ENCODE measurements at places on chromosomes 6 and 20. TPM values are rescaled to one million over a fixed set of nuclear protein-coding genes. Genes with fewer than 3 reads are reported as not detected.

DNA sequence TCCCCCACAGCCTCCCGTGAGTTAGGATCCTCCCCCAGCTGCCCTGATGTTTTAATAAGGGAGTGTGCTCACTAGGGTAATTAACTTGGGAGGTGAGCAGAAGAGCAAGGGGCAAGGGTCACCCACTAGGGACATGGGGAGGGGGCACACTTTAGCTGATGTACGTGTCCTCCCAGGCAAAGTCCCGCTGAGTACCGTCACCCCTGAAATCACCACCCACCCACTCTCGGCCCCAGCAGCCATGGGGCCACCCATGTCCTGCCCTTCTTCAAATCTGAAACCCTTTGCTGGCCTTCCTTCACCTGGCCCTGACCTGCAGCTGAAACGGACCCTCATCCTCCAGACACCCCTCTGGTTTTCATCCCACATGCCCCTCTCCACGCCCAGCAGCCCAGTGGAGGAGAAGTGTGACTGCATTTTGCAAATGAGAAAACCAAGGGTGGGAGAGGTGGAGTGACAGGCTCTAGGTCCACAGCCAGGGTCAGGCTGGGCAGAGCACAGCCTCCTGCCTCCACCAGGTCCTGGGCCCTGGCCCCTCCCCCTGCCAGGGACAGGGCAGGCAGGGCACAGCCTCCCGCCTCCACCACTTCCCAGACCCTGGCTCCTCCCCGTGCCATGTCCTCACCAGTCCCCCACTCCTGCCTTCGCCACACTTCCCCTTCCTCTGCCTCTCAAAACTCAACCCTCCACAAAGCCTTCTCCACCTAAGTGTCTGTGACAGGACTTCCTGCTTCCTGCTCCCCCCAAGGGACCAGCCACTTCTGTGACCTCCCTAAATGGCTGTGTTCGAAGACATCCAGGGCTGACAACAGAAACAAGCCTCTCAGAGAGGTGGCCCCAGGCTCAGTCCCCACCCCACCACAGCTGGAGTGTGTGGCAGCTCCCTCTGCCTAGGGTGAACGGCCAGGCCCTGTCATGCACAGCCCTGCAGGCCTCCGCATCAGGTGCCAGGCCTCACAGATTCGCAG lies 15.1 kb downstream of the ACSS1 start:
- H3K36me3 ChIP-seq: no peaks in the 10 kb centered on the region
- H3K4me1 ChIP-seq: peaks cover 94% of the 10 kb centered on the region
- no peak overlapping the region for H3K4me3 ChIP-seq
- peak; percentile 60 for DNase-seq

DNA sequence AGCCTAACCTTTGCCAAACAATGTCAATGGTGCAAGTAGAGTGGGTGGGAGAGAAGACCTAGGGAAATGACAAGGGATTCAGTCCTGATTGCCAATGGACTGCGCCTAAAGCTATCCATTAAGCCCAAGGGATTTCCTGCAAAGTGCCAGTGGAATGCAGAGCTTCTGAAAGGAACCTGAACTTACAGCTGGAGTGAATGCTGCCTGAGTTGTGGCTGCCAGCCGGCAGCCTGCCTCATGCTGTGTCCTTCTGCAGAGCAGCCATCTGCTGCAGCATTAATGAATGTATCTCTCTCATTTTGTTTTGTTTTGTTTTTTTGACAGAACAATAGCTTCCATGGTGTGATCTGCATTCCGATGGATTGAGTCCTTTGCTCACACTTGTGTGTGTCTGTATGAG lies 44.7 kb downstream of the SLC35F1 start:
- DNase-seq: no peak
- no peak overlapping the region for H3K4me3 ChIP-seq
- H3K36me3 ChIP-seq: no peaks in the 10 kb centered on the region
- H3K27ac ChIP-seq: no peak overlapping the region
- H3K4me1 ChIP-seq: no peaks in the 10 kb centered on the region
- no peaks in the 10 kb centered on the region for H3K27me3 ChIP-seq

GRCh38 chr20:47358672-47359529 lies 2.4 kb upstream of the ZMYND8 start:
- H3K27me3 ChIP-seq: no peaks in the 10 kb centered on the region
- peak overlapping the region; percentile 61 for H3K4me3 ChIP-seq
- no peaks in the 10 kb centered on the region for H3K36me3 ChIP-seq
- peak; percentile 63 for DNase-seq

DNA sequence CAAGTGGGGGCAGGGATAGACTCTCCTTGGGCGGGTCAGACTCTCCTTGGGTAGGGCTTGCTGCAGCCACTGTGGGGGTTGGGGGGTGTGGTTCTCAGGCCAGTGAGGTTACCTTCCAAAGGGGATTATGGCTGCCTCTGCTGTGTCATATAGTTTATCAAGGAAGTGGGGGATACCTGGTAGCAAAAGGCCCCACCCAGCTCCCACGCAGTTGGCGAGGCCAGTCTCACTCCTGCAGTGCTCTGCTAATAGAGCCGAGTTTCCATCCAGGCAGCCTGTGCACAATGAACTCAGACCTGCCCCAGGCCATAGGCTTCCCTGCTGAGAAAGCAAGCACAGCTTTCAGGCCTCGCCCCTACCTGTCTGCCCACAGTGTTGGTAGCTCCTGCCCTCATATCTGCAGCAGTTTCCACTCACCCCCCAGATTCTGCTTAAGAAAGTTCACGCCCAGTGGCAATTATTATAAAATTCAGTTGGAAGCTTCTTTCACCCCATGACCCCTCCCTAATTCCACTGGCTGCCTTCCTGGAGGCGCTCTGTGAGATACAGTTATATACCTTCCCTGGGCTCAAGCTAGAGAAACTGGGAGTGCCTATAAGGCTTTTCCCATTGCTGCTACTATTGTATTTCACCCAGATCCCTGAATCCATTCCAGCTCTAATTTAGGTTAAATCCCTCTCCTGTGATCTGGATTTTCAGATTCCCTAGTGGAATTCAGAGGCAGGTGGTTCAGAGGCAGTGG lies 56.1 kb downstream of the HDDC2 start:
- H3K36me3 ChIP-seq: peaks cover 25% of the 10 kb centered on the region
- H3K4me1 ChIP-seq: peaks cover 20% of the 10 kb centered on the region
- DNase-seq: no peak
- H3K27ac ChIP-seq: no peak overlapping the region
- H3K4me3 ChIP-seq: no peak overlapping the region

GRCh38 chr6:38443352-38444144 lies 196.2 kb downstream of the BTBD9 start:
- no peaks in the 10 kb centered on the region for H3K27me3 ChIP-seq
- no peaks in the 10 kb centered on the region for H3K36me3 ChIP-seq
- no peak overlapping the region for H3K27ac ChIP-seq
- no peak overlapping the region for H3K4me3 ChIP-seq
- no peaks in the 10 kb centered on the region for H3K4me1 ChIP-seq

DNA sequence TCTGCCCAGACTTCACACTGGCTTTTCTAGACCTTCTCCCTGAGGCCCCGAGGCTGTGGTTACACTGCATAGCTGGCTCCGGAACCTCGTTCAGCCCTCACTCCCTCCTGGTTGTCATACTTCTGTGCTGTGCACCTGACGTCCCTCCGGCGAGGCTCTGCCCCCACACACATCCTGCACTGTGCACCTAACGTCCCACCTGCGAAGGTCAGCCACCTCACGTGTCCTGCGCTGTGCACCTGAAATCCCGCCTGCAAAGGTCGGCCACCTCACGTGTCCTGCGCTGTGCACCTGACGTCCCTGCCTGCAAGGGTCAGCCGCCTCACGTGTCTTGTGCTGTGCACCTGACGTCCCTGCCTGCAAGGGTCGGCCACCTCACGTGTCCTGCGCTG lies 111.0 kb upstream of the FRMD1 start:
- DNase-seq: no peak
- no peak overlapping the region for H3K27ac ChIP-seq
- H3K27me3 ChIP-seq: peaks cover 11% of the 10 kb centered on the region
- no peaks in the 10 kb centered on the region for H3K36me3 ChIP-seq
- H3K4me1 ChIP-seq: no peaks in the 10 kb centered on the region

- H3K36me3 ChIP-seq: no peaks in the 10 kb centered on the region
- DNase-seq: no peak
- H3K4me1 ChIP-seq: peaks cover 46% of the 10 kb centered on the region
- no peak overlapping the region for H3K27ac ChIP-seq
- H3K4me3 ChIP-seq: no peak overlapping the region
- no peaks in the 10 kb centered on the region for H3K27me3 ChIP-seq
Measured at GRCh38 chr6:157830354-157831017, 7.4 kb downstream of the SNX9 start.

DNA sequence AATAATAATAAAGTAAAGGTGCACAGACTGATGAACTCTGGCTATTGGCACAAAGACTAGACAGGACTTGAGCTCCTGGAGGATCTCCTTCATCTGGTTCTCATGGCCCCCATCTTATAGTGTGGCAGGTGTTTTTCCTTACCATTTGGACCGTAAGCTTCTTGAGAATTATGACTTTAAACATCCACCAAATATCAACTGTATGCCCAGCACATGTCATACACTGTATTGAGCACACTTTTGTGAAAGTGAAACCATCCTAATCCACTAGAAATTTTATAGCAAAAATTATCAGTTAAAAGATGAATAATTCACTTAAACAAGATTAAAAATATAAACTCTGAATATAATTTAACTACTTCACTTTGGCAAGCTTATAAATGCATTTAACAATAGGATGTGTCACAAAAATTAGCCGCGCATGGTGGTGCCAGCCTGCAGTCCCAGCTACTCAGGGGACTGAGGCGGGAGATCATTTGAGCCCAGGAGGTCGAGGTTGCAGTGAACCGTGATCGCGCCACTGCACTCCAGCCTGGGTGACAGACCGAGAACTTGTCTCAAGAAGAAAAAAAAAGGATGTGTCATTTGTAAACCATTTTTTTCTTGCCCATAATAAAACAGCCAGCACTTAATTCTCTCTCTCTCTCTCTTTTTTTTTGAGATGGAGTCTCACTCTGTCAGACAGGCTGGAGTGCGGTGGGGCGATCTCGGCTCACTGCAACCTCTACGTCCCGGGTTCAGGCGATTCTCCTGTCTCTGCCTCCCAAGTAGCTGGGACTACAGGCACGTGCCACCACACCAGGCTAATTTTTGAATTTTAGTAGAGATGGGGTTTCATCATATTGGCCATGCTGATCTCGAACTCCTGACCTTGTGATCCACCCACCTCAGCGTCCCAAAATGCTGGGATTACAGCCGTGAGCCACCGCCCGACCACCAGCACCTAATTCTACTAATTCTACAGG lies 9.1 kb downstream of the HIVEP2 start:
- no peaks in the 10 kb centered on the region for H3K36me3 ChIP-seq
- H3K4me1 ChIP-seq: peaks cover 60% of the 10 kb centered on the region
- H3K27me3 ChIP-seq: no peaks in the 10 kb centered on the region
- H3K27ac ChIP-seq: no peak overlapping the region

- no peak overlapping the region for H3K4me3 ChIP-seq
- peak overlapping the region; percentile 62 for H3K27ac ChIP-seq
- no peaks in the 10 kb centered on the region for H3K27me3 ChIP-seq
Measured at GRCh38 chr6:13453771-13454251, 33.6 kb downstream of the GFOD1 start.

DNA sequence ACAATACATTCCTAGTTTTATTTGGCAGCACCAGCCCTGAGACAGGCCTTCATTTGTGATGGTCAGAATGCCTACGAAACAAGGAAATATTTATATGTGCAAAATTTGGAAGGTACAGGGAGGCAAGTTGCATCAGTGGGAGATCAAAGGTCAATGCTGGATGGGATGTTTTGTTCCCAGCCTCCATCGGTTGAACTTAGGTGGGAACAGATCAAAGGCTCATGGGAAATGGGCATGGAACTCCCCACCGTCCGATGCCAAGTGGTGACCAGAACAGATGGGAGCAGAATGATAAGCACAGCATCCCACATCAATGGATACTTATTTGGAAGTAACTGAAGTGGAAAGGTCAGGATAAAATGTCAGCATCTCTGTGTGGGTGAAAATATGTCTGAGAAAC lies 177.7 kb upstream of the TNFAIP3 start:
- H3K27ac ChIP-seq: no peak overlapping the region
- H3K36me3 ChIP-seq: no peaks in the 10 kb centered on the region

DNA sequence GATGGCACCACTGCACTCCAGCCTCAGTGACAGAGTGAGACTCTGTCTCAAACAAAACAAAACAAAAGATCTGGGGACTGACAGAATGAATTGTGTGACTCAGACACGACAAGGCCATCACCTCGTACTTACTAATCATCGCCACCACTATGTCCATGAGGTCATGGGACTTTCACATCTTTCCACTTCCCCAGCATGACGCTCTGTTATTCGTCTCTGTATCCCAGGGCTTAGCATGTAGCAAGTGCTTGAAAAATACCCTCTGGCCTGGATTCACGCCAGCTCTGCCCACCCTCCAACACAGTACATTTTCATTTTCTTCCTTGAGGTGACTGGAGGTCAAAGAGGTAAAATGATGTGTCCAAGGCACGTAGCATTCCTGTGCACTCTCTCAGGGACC lies 27.8 kb downstream of the FGD2 start:
- no peaks in the 10 kb centered on the region for H3K4me1 ChIP-seq
- H3K27ac ChIP-seq: no peak overlapping the region
- H3K4me3 ChIP-seq: no peak overlapping the region
- no peaks in the 10 kb centered on the region for H3K27me3 ChIP-seq
- H3K36me3 ChIP-seq: no peaks in the 10 kb centered on the region

- DNase-seq: no peak
- no peak overlapping the region for H3K27ac ChIP-seq
- no peak overlapping the region for H3K4me3 ChIP-seq
- peaks cover 23% of the 10 kb centered on the region for H3K36me3 ChIP-seq
- no peaks in the 10 kb centered on the region for H3K27me3 ChIP-seq
Measured at GRCh38 chr6:71292001-71292400, 3.4 kb downstream of the OGFRL1 start.

- H3K27me3 ChIP-seq: no peaks in the 10 kb centered on the region
- H3K4me1 ChIP-seq: peaks cover 32% of the 10 kb centered on the region
- no peak overlapping the region for H3K4me3 ChIP-seq
- H3K36me3 ChIP-seq: peaks cover 18% of the 10 kb centered on the region
- peak; percentile 77 for DNase-seq
Measured at GRCh38 chr20:33649201-33649681, 12.9 kb upstream of the C20orf144 start.

GRCh38 chr20:40291493-40292135 lies 397.4 kb downstream of the MAFB start:
- no peak overlapping the region for H3K27ac ChIP-seq
- no peak overlapping the region for H3K4me3 ChIP-seq
- H3K4me1 ChIP-seq: peaks cover 34% of the 10 kb centered on the region
- no peaks in the 10 kb centered on the region for H3K27me3 ChIP-seq
- DNase-seq: no peak

- no peaks in the 10 kb centered on the region for H3K27me3 ChIP-seq
- DNase-seq: no peak
- H3K27ac ChIP-seq: no peak overlapping the region
- no peak overlapping the region for H3K4me3 ChIP-seq
- no peaks in the 10 kb centered on the region for H3K4me1 ChIP-seq
- no peaks in the 10 kb centered on the region for H3K36me3 ChIP-seq
Measured at GRCh38 chr6:143348531-143348930, 102.0 kb downstream of the ADAT2 start.

NRM gene
- 3.9 TPM for total RNA-seq

POPDC3 gene
- 82.5 TPM for total RNA-seq

ANKS1A gene
- 12.4 TPM for total RNA-seq

COL19A1 gene
- total RNA-seq: 1.1 TPM

NKX2-2 gene
- not detected for total RNA-seq

STMND1 gene
- not detected for total RNA-seq

GPR63 gene
- not detected for total RNA-seq

RSPO3 gene
- 28.3 TPM for total RNA-seq

Data from psoas muscle (tissue), 8 donors.